Activated T-cell treated with anti-CD3 and anti-CD28 coated beads for 48 hours (primary cell): ENCODE measurements at places on chromosomes 7 and 10.

DNA sequence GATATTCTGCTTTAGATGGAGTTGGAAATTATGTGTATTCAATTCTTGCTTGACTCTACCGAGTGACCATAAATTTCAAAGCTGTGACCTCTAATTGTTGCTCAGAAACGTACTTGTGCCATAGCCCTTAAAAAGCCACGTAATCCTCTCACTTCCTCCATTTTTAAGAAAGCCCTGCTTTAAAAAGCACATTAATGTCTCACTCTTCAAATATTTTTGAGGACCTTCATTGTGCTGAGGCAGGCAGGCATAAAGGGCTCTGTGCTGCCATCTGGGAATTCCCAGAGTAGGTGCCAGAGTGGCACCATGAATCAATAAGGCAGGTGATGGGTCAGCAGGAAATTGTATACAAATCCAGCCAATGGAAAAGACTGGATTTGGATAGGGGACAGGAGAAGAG, 97.7 kb upstream of the FAM204A start:
- no peak for DNase-seq

DNA sequence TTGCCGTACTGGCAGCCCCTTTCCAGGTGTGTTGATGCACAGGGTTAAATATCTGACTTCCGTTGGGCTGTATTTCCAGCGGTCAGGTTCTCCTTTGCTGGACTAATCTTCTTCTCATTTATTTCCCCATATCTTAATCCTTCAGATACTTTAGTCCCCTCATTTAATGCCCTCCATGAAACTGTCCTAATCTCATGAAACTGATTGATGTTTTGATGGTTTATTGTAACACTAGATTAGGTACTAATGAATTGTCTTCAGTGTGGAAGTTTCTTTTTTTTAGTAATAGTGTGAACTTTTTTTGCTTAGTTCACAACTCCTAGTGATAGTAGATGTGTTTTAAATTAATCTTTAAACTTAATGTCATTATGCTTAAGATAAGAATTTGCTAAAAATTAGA, 6.3 kb downstream of the CUL1 start:
- DNase-seq: no peak

DNA sequence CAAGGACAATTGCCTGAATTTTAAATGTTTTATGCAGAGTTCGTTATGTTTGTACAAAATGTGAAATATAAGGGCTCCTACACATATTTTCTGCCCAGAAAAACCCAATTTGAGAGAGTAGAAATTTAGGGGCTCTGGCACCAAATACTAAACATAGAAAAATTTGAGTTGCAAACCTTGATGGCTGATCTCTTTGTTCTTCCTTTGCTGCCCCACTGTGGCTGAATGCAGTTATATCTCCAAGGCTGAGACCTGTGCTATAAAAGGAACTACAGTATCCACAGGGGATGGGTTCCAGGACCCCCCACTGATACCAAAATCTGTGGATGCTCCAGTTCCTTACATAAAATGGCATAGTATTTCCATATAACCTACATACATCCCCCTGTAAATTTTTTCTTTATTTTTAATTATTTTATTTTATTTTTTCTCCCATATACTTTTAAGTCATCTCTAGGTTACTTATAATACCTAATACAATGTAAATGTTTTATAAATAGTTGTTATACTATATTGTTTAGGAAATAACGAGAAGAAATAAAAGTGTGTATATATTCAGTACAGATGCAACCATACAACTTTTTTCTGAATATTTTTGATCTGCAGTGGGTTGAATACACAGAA, 22.5 kb downstream of the CFAP43 start:
- no peak for DNase-seq

DNA sequence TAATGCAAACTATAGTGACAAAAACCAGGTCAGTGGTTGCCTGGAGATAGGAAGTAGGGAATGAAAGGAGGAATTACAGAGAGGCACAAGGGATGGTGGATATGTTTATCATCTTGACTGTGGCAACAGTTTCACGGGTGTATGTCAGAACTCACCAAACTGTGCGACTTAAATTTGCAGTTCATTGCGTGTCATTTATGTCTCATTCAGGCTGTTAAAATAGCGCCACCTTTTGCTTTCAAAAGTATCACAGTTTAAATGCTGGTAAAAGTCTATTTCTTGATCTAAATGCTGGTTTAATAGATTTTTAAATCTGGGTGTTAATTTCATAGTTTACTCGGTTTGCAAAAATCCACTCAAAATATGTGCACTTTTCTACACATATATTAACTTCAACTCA, 51.0 kb downstream of the PTTG1IP2 start:
- no peak for DNase-seq

- no peak for DNase-seq
Observed at GRCh38 chr7:24378871-24379616, 95.1 kb downstream of the NPY start.

- DNase-seq: no peak
Observed at GRCh38 chr7:117230276-117231046, 92.4 kb downstream of the WNT2 start.

DNA sequence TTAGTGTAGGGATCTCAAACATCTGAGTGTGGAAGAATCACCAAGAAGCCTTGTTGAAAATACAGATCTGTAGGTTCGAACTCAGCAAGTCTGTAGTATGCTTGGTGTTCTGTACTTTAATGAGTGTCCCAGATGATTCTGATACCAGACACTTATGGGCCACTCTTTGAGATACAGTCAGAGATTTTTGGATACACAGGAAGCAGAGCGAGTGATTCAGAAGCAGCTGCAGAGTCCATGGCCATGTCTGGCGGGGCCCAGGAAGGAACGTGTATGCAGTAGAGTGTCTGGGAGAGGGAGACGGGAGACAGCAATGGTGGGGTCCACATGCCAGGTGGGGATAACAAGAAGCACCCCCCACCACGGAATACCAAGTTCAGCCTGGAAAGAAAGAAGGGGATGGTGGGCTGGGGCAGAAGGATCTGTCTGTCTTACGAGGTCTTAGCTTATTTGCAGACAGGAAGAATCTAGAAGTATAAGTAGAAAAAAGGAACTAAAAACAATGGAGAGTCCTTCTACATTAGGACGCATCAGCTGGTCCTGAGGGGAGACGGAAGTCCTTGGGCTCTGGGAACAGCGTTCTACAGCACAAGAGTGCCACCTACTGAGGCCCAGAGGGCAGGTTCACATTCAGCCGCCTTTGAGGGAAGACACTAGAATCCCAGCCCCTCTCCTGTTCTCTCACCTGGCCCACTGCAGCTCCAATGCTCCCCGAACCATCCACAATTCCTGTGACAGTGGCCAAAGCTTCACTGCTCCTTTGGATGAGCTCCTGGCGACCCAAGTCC, 55.4 kb downstream of the SLC37A3 start:
- no peak for DNase-seq

DNA sequence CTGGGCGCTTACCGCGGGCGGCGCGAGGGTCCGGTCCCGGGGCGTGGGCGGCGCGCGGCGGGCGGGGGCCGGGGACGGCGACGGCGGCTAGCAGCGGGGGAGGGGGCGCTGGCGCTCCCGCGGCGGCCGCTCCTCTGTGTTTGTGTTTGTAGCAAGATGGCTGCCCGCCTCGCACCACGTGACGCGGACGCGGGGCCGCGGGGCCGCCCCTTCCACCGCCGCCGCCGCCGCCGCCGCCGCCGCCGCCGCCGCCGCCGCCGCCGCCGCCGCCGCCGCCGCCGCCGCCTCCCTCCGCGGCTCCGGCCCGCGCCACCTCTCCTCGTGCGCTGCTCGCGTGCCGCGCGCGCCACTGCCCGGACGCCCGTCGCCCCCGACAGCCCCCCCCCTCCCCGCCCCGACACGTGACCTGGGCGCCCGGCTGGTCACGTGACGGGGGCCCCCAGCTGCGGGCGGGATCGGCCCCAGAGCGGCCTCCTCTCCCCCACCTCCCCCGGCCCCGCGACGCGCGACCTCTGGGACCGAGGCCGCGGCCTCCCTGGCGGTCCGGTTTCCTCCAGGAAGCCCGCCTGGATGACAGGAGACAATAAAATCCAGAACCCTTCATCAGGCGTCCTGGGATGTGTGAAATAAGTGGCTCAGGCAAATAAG, at the start of gene GIGYF1:
Gene GIGYF1 (minus strand): TSS at position 153 of the 648 bp plus-strand sequence. CDS start 6,012 bp downstream, outside the sequence.
- DNase-seq: peak; percentile 67

GRCh38 chr10:76202777-76203176, 771.4 kb downstream of the LRMDA start:
- no peak for DNase-seq

DNA sequence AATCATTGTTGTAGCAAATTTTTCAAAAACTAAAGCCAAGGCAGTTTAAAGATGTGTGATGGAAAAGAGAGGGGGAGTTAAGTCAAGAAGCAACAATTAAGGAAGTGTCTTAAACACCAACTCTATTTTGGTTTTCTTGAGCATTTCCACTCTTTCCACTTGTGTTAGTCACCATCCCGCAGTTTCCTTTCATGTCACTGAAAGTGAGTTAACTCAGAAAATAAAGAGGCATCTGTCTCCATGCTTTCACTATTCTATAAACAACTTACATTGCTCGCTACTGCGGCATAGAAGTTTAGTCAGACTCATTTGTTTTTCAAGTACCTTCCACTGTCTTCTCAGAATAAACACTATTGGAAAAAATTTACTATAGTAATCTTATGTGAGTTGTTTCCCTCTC, 284.9 kb upstream of the SEMA3D start:
- DNase-seq: no peak

GRCh38 chr10:85317827-85318226, 989.4 kb downstream of the CCSER2 start:
- DNase-seq: no peak

- DNase-seq: no peak
Observed at GRCh38 chr7:142697270-142697669, 52.0 kb upstream of the PRSS1 start.

DNA sequence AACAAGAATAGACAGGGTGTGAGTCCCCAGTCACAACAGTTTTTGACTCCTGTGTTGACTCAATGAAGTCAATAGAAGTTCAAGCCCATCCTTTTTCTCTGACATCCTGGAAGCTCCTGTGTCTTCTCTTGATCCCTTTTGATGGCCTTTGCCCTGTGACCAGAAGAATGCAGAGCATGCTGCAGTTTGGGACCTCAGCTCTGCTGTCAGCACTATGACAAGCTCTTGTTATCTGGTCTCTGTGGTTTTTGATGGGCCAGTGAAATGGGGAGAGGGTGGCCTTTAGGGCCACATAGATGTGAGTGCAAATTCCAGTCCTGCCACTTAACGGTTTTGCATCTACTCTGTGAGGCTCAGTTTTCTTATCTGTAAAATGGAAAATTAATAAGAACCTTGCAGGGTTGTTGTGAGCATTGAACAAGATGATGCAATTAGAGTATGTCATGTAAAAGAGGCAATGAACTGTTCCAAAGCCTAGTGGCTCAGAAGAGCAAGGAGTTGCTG, 102.4 kb upstream of the IKZF1 start:
- DNase-seq: no peak

- no peak for DNase-seq
Observed at GRCh38 chr7:50368366-50368765, 63.9 kb downstream of the IKZF1 start.

- DNase-seq: no peak
Observed at GRCh38 chr10:104300736-104301292, 31.8 kb downstream of the GSTO2 start.

GRCh38 chr10:91901784-91902677, 7.3 kb downstream of the FGFBP3 start:
- peak; percentile 33 for DNase-seq
